ENCODE measurements at places on chromosomes 6 and 20.
A peak's percentile ranks its signal among the peaks of the same experiment; 100 is the strongest.

DNA sequence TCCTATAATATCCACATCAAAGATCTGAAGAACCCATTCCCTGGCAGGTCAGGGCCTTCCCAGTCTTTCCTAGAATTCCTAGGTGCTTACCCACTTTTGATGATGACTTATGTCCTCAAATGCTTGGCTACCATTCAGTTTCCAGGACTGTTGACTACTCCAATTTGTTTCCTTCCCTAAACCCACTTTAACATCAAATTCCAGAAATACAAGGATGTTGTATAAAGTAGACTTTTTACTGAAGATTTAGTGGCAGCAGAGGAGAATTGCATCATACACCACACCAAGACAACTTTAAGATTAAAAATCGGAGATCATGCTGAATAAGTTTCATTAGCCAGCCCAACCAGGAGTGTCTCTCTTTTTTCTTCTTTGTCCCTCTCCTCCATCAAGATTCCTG lies 203.3 kb upstream of the LAMP5 start:
- no peak for DNase-seq

DNA sequence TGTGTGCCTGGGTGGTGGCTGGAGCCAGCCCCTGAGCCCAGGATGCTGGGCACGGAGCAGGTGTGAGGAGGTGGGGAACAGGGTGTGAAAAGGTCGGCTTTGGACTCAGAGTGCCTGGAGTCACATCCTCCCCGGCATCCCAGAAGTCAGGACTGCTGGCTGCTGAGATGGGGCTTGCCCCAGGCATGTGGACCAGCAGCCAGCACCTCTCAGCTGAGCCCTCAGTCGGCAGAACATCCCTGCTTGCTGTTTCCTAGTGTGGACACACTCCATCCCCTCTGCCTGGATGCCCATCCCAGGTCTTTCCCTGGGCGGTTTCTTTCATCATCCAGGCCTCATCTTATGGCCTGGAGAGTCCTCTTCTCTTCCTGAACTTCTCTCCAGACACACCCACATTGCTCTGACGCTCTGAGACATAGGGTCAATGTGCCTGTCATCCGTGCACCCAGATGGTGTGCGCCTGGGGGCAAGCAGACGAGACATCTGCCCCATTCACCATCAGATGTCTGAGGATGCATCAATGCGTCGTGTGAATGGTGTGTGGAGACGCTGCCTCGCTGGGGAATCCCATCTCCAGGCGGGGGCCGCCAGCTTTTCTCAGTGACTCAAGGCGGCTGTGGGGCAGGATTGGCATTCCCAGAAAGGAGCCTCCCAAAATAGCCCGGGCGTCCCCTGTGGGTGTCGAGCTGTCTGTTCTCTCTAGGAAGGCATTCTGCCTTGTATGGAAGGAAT lies 104.2 kb downstream of the SYCP2 start:
- DNase-seq: no peak

DNA sequence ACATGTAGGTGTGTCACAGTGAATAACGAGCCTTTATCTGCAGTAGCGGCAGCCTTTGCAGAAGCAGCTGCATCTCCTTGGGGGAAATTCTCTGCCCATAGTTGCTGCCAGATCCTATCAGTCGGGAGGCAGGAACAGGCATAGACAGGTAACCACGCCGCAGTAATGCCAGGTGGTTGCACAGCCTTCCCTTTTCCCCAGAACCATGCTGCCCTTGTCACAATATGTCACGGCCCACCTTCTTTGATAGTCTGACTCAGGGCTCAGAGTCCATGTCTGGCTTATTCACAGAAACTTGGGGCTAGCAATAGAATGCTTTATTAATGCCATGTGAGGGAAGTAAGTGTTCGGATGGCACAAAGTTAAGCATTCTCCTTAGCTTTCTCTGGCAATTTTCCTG lies 76.6 kb downstream of the F13A1 start:
- no peak for DNase-seq

DNA sequence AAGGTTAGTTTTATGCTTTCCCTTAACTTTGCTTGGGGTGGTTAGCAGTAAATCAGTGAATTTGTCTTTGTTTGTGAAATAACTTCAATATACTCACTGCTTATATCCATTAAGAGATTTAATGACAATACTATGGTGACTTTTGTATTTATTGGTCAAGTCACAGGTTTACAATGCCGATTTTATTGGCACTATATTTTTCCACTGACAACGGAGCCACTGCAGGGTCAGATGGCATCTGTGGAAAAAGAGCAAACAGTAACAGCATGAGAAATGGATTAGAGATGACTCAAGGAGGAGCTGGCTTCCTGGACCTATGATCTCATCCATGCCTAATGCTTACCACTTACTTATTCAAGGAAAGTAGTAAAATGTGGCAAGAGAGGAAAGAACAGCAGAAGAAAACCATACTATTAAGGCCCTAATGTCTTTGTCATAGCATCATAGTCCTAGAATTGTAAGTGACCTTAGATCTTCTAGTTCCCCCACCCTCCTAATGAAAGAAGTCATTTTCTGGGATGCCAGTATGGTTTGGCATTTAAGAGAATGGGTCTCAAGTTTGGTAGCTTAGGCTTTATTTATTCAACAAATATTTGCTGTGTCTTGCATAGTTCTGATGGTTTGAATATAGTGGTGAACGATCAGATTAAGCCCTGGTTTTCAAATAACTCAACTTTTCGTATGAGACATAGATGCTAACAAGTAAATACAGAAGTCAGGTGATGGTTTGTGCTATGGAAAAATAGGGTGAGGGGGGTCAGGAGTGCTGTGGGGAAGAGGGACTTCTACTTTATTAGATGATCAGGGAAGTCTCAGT lies 18.5 kb downstream of the RNF144B start:
- DNase-seq: peak; percentile 95

DNA sequence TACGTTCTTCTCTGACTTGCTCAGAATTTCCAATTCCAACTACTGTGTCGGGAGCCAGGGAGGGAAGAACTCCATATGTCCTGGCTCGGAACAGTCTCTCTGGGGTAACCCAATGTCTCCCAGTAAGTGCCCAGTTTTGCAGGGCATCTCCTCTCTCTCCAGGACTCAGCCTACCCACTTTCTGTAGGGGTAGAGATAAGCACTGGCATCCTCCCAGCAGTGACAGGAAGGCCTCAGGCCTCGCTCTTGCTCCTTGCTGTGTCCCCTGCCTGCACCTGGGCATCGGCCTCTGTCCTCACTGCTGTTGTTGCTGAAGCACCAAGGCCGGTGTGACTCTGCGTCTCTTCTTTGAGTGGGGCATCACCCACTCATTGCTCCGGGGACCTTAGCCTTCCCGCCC lies 388.9 kb upstream of the JARID2 start:
- no peak for DNase-seq
